H1 (cell line): ENCODE measurements at places on chromosomes 1 and 21. TPM values are rescaled to one million over a fixed set of nuclear protein-coding genes. Genes with fewer than 3 reads are reported as not detected.

DNA sequence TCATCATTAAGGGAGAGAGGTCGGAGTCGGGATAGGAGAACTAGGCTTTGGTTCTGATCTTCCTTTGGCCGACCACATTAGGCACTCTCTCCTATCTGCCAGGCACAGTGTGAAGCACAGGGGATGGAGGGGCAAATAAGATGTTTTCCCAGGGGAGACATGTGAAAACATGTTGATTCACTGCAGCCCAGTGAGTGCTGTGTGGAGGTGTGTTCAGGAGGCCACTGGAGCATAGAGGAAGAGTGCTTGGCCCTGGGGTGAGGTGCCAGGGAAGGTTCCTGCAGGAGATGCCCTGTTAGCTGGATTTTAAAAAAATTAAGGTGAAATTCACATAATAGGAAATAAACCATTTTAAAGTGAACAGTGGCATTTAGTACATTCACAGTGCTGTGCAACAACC lies 3.7 kb downstream of the VANGL2 start:
- H3K36me3 ChIP-seq = no peaks in the 10 kb centered on the region
- no peaks in the 10 kb centered on the region for H3K27me3 ChIP-seq
- no peak overlapping the region for H3K27ac ChIP-seq
- no peak overlapping the region for H3K4me3 ChIP-seq
- peaks cover 32% of the 10 kb centered on the region for H3K4me1 ChIP-seq

Gene FBXO2
- polyA plus RNA-seq = 57.9 and 99.1 TPM in 2 replicates

Gene ZNF593OS
- not detected in 2 replicates for polyA plus RNA-seq

DNA sequence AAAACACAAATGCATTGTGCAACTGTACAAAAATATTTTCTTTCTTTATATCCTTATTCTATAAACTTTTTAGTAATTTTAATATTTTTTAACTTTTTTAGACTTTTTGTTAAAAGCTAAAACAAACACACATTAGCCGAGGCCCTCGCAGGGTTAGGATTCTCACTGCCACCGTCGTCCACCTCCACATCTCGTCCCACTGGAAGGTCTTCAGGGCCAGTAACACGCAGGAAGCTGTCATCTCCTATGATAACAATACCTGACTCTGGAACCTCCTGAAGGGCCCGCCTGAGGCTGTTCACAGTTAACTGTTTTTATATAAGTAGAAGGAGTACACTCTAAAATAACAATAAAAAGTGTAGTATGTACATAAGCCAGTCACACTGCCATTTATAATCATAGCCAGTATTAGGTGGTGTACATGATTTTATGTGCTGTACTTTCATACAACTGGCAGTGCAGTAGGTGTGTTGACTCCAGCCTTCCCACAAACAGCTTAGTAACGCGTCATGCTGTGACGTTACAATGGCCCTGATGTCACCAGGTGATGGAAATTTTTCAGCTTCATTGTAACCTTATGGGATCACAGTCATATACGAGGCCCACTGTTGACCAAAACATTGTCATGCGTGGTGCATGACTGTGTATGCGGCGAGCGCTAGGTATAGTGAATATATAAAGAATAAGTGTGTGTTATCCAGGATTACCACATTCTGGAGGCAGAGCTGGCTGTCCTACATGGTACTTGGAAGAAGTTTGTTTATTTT lies 8.8 kb downstream of the TFF2 start:
- H3K27me3 ChIP-seq = no peaks in the 10 kb centered on the region
- no peak for DNase-seq
- no peak overlapping the region for H3K4me3 ChIP-seq
- H3K27ac ChIP-seq = no peak overlapping the region

Gene TNFRSF4
- 0.06 TPM in 1 of 2 replicates, not detected in the other for polyA plus RNA-seq

GRCh38 chr1:67059346-67059745 lies 5.4 kb upstream of the SLC35D1 start:
- H3K36me3 ChIP-seq = no peaks in the 10 kb centered on the region
- H3K27me3 ChIP-seq = no peaks in the 10 kb centered on the region
- no peak overlapping the region for H3K4me3 ChIP-seq
- no peak for DNase-seq
- H3K27ac ChIP-seq = no peak overlapping the region

Gene NUP210L
- not detected in 2 replicates for polyA plus RNA-seq

DNA sequence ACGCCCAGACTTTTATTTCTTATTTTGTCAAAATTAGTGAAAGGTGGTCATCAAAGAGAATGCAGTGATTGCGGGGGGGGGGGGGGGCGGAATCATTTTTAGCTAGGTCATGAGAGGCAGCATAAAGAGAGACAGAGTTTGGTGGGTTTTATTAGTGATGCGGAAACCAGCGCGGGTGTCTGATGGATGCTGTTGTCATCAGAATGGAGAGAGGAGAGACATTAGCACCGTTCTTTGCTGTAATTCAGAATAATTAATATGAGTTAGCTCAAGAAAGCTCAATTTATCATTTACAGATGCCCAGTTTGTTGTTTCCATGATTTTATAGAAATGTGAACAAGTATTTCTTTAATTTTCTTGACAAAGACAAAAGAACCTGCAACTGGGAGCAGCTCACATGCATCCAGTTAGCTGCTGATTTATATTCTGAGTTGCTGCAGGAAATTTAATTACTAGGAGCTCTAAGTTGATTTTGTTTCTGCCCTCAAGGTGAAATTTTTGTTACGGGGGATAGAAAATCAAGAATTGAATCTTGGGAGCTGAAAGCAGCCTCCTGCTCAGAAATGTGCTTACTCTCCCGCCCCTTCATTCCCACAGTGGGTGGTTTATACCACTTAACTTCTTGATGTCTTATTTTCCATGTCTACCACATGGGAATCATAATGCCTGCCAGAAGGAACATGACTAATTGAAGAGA lies 133.4 kb upstream of the MAP1LC3C start:
- no peak overlapping the region for H3K4me3 ChIP-seq
- H3K27ac ChIP-seq = no peak overlapping the region
- no peaks in the 10 kb centered on the region for H3K27me3 ChIP-seq
- no peaks in the 10 kb centered on the region for H3K36me3 ChIP-seq
- DNase-seq = no peak

GRCh38 chr1:40562185-40562584 lies 30.7 kb downstream of the ZNF684 start:
- no peaks in the 10 kb centered on the region for H3K4me1 ChIP-seq
- H3K36me3 ChIP-seq = no peaks in the 10 kb centered on the region
- H3K27ac ChIP-seq = no peak overlapping the region
- no peak for DNase-seq
- H3K27me3 ChIP-seq = no peaks in the 10 kb centered on the region

- peaks cover 8% of the 10 kb centered on the region for H3K27me3 ChIP-seq
- peak overlapping the region; percentile 50 for H3K4me3 ChIP-seq
- H3K4me1 ChIP-seq = peaks cover 12% of the 10 kb centered on the region
- H3K36me3 ChIP-seq = no peaks in the 10 kb centered on the region
- peak; percentile 89 for DNase-seq
These were observed 12.9 kb downstream of the CAMK2N1 start for GRCh38 chr1:20472860-20473711.

DNA sequence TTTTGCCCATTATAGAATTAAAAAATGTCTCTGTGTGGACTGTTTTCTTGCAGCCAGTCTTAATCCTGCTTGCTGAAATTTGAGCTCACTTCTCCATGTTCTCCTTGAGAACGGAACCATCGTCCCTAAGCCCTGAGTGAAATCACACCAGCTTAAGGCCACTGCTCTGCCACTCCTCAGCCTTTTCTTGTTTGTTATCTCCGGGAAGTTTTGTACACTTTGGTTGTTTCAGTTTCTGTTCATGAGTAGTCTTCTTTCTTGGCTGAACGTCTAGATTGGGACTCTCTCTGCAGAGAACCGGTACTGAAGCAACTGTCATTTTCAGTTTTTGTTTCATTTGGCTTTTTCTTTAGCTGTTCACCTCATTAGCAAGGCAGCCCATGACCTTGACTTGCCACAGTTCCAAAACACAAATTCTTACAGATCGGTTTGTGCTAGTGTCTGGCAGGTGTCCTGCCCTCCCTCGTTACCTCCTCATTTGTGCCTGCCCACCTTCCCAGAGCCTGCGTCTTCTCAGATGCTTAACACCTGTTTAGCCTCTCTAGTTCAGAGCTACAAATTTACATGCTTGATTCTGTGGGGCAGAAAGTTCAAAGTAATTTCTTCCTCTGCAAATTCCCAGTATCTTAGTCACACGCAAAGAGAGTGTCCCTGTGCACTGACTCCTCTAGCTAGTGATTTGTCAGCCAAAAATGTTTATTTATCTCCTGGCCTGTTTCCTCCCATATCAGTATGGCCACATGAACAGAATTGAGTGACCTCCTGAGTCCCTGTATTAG lies 12.4 kb downstream of the PSEN2 start:
- no peak overlapping the region for H3K27ac ChIP-seq
- DNase-seq = no peak
- no peak overlapping the region for H3K4me3 ChIP-seq
- no peaks in the 10 kb centered on the region for H3K27me3 ChIP-seq
- H3K4me1 ChIP-seq = no peaks in the 10 kb centered on the region

- H3K4me1 ChIP-seq = no peaks in the 10 kb centered on the region
- no peak for DNase-seq
- no peak overlapping the region for H3K4me3 ChIP-seq
- no peak overlapping the region for H3K27ac ChIP-seq
- no peaks in the 10 kb centered on the region for H3K27me3 ChIP-seq
- no peaks in the 10 kb centered on the region for H3K36me3 ChIP-seq
These were observed 266.0 kb downstream of the GPR52 start for GRCh38 chr1:174713796-174714195.

Gene AMIGO1
- 1.5 and 2.4 TPM in 2 replicates for polyA plus RNA-seq

Gene TRNAU1AP
- polyA plus RNA-seq = 22.9 and 37.1 TPM in 2 replicates

- peak; percentile 87 for DNase-seq
- H3K36me3 ChIP-seq = no peaks in the 10 kb centered on the region
- H3K4me3 ChIP-seq = peak overlapping the region; percentile 14; the same call in 1 of the 2 replicates
These were observed 31.0 kb upstream of the CD1D start for GRCh38 chr1:158149577-158150269.

- no peak overlapping the region for H3K27ac ChIP-seq
- H3K4me3 ChIP-seq = peak overlapping the region; percentile 53
- peaks cover 3% of the 10 kb centered on the region; the same call in 1 of the 2 replicates for H3K4me1 ChIP-seq
- H3K27me3 ChIP-seq = peaks cover 52% of the 10 kb centered on the region
These were observed 47.6 kb upstream of the CD34 start for GRCh38 chr1:207958376-207959139.

GRCh38 chr1:2534687-2535441 lies 4.8 kb upstream of the HES5 start:
- no peak for DNase-seq
- no peaks in the 10 kb centered on the region for H3K36me3 ChIP-seq
- H3K4me1 ChIP-seq = peaks cover 21% of the 10 kb centered on the region
- H3K27ac ChIP-seq = no peak overlapping the region
- H3K27me3 ChIP-seq = peaks cover 61% of the 10 kb centered on the region
